ENCODE measurements at places on chromosomes 5 and 9.
A peak's percentile ranks its signal among the peaks of the same experiment; 100 is the strongest.

GRCh38 chr9:8903077-8903476 is 1103.5 kb upstream of the DMAC1 start:
- no peak for DNase-seq

DNA sequence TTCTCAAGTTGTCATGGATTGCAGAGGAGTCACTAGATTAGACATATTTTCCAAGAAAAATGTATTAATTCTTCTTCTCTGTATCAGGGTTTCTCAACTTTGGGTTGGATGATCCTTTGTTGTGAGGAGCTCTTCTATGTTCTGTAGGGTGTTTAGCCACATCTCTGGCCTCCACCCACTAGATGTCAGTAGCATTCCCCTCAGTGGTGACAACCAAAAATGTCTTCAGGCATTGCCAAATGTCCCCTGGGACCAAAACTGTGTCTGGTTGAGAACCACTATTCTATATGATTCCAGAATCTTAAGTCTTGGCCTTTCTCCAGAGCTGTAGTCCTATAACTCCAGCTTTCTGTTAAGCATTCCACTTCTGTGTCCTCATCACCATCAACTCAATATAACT is 220.9 kb downstream of the KIAA0825 start:
- no peak for DNase-seq

DNA sequence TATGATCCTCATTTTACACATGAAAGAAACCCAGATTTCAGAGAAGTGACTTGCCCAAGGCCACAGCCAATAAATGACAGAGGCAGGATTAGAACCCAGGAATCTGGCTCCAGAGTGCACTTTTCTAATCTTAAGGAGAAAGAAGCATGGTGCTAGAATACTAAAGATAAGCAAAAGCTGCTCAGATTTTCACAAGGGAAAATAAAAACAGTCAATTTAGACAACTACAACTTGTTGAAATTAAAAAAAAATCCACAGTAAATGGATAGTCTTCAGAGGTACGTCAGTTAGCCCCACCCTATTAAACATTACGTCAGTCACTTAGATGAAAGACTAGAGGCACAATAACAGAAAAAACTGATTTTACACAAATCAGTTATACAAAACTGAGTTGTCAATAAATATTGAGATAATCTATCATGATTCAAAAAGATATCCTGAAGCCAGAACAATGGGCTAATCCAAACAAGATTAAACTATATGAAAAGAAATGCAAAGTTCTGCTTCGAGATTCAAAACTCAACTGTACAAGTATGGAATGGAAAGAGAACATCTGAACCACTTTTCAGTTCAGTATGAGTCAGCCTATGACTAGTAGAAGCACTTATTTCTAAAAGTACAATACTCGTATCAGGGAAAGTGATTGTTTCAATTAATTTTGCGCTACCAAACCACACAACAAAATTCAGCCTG is 9.3 kb downstream of the TMEM245 start:
- peak; percentile 41 for DNase-seq

DNA sequence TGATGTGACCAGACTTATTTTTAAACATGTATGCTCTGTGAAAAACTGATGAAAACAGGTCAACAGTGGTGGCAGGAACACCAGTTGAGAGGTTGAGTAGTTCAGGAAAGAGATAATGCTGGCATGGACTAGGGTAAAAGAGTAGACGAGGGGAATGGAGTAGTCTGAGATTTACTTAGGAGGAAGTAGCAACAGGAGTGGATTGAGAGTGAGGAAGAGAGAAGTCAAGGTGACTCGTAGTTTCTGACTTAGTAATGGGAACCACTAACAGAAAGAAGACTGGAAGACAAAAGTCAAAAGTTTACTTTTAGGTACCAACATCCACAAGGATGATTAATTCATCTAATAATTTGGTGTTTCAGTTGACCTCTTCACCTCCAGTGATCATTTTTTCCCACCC is 3.6 kb downstream of the SRA1 start:
- DNase-seq: no peak

DNA sequence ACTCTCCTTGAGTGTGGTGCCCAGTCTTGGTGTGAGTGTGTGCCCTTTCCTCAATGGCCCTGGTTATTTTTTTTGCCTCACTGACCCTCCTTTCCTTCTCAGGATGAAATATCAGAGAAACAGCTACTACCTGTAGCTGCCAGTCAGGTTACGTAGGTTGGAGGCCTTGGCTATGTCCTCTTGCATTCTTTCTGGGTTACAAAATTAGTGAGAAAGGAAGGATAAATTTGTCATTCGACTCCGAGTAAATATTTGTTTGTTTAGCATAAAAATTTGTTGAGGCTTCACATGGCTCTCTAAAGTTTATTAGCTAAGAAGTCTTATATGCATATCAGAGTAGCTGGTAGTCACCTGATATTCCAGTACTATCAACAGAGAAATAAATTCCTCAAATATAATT is 15.4 kb downstream of the MACIR start:
- DNase-seq: no peak

- peak; percentile 47 for DNase-seq
Observed at GRCh38 chr5:177472460-177473442, 683 bp downstream of the DBN1 start.

- DNase-seq: no peak
Observed at GRCh38 chr5:179783128-179783527, 10.7 kb upstream of the LTC4S start.

DNA sequence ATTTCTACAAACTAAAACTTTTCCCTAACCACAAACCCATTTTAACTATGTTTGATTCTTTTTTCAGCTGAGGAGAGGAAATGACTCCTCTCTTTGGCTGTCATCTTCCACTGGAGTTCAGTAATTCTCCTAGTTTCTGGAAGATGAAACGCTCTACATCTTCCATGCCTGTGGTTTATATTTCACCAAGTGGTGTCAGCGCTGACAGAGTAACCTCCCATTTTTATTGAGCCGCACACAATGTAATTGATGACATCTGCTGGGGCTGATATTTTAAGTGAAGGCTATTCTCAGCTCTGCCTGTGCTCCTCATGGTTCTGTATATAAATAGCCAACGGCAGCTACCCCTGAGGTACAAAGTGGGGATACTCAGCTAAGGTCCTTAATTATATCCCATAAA is 234.6 kb downstream of the SPOCK1 start:
- peak; percentile 85 for DNase-seq

GRCh38 chr9:105670775-105671174 is 8.5 kb downstream of the TAL2 start:
- no peak for DNase-seq

GRCh38 chr5:120372899-120373298 is 91.2 kb upstream of the PRR16 start:
- peak; percentile 61 for DNase-seq

GRCh38 chr5:168327994-168328393 is 36.5 kb downstream of the WWC1 start:
- peak; percentile 55 for DNase-seq

- no peak for DNase-seq
Observed at GRCh38 chr9:125703662-125704061, 3.3 kb downstream of the MAPKAP1 start.

DNA sequence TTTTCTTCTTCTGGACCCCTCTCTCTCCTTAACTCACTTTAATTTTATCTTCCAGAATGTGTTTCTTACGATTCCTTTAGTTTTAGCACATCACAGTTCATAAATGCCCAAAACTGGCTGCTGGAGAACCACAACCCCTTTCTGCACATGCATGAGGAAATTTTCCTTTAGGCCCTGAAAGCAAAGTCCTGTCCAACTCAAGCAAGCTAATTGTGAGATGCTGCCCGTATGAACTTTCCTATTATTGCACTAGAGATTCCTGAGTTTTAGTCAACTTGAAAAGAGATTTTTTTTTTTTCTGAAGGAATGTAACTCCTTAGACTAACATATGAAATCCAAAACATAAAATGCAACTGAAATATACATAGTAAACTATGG is 52.1 kb upstream of the DAB2 start:
- peak; percentile 26 for DNase-seq

DNA sequence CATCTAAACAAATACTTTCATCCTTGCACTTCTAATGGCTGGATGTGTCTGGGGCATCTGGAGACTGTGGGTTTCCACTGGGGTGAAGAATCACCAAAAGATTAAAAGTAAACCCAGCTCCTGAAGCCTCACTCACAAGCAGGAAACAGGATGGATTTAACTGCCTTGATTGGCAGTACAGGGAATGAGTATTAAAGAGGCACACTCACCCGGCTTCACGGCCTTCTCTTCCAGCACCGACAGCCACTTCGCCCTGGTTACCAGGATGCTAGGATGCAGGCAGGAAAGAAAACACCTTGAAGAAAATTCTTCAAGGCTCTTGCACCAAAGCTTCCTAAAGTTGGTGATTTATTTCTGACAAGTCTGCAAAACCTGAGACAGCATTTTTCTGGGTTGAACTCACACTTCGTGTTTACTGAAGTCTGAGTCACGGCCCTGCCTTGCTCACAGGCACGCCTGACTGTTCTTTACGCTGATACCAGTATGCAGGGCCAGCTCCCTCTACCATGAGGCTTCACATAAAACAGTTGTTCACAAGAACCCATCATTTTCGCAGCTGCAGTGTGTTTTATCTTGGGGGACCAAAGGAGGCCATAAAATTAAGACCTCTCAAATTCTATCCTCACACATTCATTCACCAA is 56.5 kb upstream of the ZNF354A start:
- peak; percentile 86 for DNase-seq

GRCh38 chr9:28662675-28663074 is 1089.4 kb upstream of the C9orf72 start:
- DNase-seq: no peak

GRCh38 chr9:101376111-101376848 is 8.5 kb downstream of the BAAT start:
- DNase-seq: peak; percentile 80

DNA sequence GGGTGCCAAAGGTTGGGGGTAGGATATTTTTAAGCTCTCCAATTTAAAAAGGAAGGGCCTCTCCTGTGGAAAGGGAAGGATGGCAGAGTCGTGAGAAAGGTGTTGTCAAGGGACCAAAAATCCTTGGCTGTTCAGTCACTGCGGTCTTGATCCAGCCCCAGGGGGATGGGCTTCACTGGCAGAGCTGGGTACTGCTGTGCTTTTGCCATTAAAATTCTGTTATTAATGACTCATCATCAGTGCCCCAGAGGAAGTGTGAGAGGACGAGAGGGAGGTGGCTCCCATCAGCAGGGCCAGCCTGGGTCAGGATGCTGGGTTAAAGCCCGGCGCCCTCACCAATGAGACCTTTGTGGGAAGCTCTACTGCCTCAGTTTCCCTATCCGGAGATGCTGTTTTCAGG is 16.7 kb downstream of the PCDH12 start:
- DNase-seq: peak; percentile 69

DNA sequence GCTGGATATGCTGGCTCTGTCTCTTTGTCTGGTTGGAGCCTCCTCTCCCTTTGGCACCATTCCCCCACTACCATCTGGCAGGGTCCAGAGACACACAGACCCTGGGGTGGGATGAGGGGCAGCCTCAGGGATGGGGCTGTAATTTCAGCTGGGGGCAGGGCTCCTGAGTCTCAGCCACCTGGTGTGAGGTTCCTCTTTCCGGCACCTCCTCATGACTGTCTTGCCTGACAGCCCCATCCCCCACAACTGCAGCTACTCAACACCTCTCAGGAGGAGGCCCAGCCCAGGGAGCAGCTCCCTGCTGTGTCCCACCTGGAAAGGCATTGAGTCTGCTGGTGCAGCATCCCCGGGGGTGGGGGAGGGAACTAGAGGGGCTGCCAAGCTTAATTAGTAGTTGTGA is 11.7 kb upstream of the RPS14 start:
- no peak for DNase-seq

- DNase-seq: peak; percentile 10
Observed at GRCh38 chr5:102858808-102859207, 103.7 kb downstream of the PAM start.

- no peak for DNase-seq
Observed at GRCh38 chr9:78463750-78464149, 166.8 kb downstream of the PSAT1 start.

- peak; percentile 72 for DNase-seq
Observed at GRCh38 chr9:137534256-137535119, 15.7 kb downstream of the PNPLA7 start.

GRCh38 chr5:50655810-50656205 is 10.6 kb upstream of the PARP8 start:
- no peak for DNase-seq

DNA sequence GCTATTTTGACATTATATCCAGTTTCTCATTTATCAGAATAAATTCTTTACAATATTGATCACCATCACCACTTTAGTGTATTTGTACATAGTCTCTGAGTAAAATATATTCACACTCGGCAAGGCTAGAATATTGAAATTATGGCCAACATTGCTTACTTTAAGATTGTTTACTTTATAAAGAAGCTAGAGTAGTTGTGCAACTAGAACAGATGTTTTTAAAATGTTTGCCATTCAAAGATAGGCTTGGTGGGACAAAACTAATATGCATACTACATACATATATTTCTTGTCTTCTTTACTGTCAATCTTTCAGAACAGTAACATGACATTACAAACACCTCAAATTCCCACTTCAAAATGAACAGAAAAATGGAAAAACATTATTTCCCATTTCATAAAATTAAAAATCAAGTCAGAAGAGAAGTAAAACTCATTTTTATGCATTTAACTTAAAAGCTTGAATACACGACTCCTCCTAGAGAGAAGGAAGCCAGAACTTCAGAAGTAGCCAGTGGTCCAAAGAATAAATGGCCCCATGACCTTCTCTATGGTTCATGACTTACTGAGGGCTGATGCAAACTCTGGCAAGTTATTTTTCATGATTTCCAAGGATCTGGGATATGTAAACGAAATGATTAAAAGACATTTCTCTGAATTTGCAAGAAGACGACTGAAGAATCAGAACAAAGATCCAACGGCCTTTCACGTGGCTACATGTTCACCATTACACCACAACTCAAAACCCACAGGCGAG is 14.1 kb downstream of the MTX3 start:
- no peak for DNase-seq

DNA sequence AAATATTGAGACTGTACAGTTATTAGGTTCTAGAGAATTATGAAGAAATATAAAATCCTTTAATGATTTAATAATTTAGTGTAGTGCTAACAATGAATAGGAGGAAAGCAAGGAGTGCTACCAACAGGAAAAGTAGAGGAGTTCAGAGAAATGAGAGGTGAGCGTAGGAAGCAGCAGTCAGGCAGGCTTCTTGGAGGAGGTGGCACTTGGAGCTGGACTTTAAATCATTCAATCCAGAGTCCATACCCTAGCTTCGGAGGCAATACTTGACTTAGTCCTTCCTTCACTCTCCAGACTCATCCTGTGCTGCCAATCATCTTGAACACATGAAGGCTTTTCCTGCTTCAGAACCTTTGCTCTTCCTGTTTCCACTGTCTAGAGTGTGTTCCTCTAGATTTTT is 254.3 kb downstream of the GRIA1 start:
- DNase-seq: no peak

GRCh38 chr5:163379298-163380155 is 57.9 kb upstream of the CCNG1 start:
- DNase-seq: peak; percentile 41

DNA sequence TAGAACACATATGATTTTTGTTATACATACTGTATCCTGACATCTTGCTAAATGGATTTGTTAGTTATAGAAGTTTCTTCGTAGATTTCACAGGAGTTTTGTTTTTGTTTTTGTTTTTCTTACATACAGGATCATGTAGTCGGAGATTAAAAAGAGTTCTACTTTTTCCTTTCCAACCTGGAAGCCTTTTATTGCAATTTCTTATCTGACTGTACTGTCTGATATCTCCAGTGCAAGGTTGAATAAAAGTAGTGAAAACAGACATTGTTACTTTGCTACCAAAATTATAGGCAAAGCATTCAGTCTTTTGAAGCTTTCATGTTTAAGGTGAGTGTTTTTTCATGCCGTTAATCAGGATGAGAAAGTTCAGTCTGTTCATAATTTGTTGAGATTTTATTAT is 117.4 kb upstream of the PRSS3 start:
- no peak for DNase-seq
